MV-4-11 (cell line): ENCODE measurements at places on chromosomes 5 and 9.

GRCh38 chr5:74034733-74035132 lies 408.7 kb downstream of the ARHGEF28 start:
- no peak for DNase-seq

- no peak for DNase-seq
Measured at GRCh38 chr5:154826-155225, 36.5 kb upstream of the LRRC14B start.

DNA sequence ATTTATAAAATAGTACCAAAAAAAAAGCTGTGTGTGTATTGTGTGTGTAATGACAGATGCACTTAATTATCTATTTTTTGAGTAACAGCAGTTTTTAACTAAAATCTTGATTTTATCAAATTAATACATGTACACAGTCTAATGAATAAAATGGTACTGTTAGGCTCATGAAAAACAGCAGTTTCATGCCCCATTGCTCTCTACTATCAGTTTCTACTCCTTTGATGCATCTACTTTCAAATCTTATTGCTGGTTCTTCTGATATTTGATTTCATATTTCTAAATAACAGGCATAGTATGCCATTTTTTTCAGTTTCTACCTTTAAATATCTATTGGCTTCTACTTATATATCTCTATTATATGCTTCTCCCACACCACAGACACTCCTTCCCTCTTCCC lies 117.4 kb downstream of the CCDC171 start:
- no peak for DNase-seq

DNA sequence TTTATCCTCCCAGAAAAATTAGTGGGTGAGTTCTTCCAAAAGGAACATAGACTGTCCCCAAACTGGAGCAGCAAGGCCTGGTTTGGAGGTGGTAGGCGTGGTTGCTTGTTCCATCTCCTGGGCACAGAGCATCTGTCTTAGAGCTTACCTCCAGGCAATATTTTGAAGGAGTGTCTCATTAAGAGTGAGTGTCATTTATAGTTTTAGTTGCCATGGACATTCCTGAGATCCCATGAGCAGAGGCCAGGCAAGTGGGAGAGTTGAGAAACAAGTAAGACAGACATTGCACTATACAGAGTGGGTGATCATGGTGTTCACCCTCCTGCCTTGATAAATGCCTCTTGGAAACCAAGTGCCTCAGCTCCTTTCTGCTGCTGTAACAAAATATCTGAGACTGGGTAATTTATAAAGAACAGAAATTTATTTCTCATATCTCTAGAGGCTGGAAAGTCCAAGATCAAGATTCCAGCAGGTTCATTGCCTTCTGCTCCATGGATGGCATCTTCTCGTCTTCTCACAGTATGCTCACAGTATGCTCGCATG lies 68.5 kb downstream of the KIAA1958 start:
- DNase-seq, result no peak
